ENCODE measurements at places on chromosomes 12 and 14.

GRCh38 chr14:50649691-50650090, 18.4 kb downstream of the SAV1 start:
- DNase-seq: no peak

- no peak for DNase-seq
These were observed 293.6 kb downstream of the RMST start for GRCh38 chr12:97756066-97756666.

- no peak for DNase-seq
These were observed 43.8 kb downstream of the JAG2 start for GRCh38 chr14:105124823-105125222.

DNA sequence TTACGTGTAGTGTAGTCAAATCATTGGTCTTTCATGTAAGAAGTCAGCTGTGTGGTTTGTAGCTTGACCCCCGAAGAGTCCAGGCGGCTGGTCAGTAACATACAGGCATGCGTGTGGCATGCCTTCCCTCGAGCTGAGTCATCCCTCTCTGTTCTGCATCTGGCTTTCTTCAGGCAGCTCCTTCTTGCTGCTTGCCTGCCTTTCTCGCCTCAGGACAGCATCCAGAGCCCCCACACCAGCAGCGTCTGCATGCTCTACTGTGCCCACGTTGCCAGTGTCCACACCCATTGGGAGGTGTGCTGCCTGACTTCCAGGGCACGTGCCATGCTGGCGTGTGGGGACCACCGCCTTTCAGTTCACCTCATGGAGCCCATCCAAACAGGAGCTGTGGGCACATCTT, 96.8 kb downstream of the EP400 start:
- DNase-seq: no peak

- DNase-seq: no peak
These were observed 14.3 kb downstream of the CHGA start for GRCh38 chr14:92937051-92937937.
